ENCODE measurements at places on chromosomes 1 and 21.
A peak's percentile ranks its signal among the peaks of the same experiment; 100 is the strongest.

- peak; percentile 57 for DNase-seq
Observed at GRCh38 chr1:11062965-11063401, 3.2 kb upstream of the SRM start.

- peak; percentile 36 for DNase-seq
Observed at GRCh38 chr1:22452481-22452957, 868 bp downstream of the ZBTB40 start.

DNA sequence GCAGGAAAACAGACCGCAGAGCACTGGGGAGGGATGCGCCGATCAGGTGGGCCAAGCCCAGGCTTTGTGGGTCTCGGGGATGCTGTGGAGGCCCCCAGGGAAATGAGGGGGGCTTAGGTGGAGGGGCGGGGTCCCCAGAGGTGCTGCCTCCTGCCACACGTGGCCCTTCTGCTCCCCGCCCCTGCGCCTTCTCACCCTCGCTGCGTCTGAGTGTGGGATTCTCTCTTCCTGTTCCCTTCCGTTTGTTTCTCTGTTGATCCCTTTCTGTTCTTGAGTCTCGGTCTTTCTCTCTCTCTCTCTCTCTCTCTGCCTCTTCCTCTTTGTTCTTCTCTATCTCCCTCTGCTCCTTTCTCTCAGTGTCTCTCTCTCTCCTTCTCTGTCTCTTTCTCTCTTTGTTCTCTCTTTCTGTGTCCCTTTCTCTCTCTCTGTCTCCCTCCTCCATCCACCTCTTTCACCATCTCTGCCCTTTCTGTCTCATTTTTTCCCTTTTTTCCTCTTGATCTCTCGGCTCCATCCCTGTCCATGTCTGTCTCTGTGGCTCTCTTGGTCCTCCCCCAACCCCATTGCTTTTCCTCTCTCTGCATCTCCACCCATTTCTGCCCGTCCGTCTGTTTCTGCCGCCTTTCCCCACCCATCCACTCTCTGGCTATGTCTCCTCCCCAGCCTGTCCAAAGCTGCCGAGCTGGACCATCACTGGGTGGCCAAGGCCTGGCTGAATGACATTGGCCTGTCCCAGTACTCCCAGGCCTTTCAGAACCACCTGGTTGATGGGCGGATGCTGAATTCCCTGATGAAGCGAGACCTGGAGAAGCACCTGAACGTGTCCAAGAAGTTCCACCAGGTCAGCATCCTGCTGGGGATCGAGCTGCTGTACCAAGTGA is 52.4 kb upstream of the TMEM51 start:
- DNase-seq, result no peak

DNA sequence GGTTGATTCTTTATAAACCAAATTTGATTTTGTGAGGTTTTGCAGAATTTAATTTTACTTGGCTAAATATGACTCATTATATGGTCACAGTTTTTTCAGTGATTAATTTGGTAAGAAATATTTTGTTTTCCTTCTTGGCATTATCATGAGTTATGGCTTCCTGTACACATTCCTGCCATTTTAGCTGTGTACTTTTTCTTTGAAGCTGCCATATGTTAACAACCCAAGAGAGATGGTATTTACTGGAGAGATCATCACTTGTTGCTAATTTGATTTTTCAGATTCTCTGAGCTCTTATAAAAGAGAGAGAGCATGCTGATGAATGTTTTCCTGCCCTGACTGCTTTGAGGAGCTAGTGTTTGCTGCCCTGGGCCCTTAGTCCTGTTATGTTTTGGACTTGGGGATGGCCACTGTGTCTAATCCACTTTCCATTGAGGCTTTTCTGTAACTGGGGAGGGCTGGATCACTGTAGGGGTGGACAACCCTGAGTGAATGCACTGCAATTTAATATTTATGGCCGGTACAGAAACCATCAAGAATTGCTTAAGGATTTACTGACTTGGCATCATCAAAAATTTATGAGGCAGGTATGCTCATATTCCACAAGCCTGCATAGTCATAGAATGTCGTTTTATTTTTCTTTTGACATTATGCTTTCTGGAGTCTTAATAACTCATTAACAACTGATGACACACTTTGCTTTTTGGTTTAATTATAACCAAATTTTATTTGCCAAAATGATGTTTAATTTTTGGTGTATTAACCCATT is 200.9 kb downstream of the DISC1 start:
- peak; percentile 94 for DNase-seq

- peak; percentile 76 for DNase-seq
Observed at GRCh38 chr1:9291914-9292360, 757 bp upstream of the SPSB1 start.

- DNase-seq, result peak; percentile 86
Observed at GRCh38 chr21:39312112-39313041, 1.1 kb downstream of the BRWD1 start.

GRCh38 chr21:16195538-16195910 is 465.7 kb downstream of the USP25 start:
- DNase-seq, result peak; percentile 51

GRCh38 chr1:180606155-180606554 is 25.7 kb upstream of the XPR1 start:
- no peak for DNase-seq

GRCh38 chr1:157371826-157372225 is 180.5 kb downstream of the FCRL5 start:
- no peak for DNase-seq

GRCh38 chr21:15895142-15896106 is 165.6 kb downstream of the USP25 start:
- peak; percentile 31 for DNase-seq

DNA sequence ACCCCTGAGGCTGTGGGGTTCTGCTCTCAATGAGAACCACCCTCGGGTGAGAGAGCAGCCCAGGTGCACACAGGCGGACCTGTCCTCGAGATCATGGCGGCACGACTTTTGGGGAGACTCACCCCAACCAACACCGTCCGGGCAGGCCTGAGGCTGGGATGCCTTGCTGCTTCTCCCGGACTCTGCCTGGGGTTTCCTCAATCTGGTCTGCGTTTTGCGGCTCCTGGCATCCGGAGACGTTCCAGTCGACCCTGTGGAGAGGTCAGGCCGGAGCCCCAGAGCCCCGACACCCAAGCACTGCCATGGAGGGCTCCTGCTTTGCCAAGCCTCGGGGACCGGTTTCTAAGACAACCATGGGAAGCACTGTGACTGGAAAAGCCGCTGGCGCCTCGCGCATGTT is 3879.7 kb downstream of the SRGAP2C start:
- no peak for DNase-seq

DNA sequence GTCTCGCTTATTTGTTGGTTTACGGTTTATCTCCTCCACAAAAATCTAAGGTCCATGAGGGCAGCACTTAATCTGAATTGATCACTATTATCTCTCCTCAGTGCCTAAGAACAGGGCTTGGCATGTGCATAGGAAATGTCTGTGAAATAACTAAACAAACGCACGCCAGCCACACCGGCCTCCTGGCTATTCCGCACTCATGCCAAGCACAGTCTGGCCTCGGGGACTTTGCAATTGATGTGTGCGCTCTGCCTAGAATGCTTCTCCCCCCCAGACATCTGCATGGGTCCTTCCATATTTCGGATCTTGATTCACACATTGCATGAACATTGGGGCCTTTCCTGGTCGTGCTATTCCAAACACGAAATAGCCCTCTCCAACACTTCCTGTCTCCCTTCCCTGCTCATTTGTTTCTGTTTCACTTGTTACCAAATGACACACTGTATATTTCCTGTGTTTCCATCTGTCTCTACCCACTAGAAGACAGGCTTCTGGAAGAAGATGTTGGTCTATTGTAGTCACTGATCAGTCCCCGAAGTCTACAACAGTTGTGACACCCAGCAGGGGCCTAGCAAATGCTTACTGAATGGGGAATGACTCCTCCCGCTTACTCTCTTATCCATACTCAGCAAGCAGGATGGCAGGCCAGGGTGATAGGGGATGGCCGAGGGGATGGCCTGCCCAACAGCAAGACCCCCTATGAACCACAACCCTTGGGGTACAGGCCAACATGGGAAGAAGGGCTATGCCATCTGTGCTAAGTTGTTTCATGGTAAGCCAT is 93.9 kb downstream of the GLIS1 start:
- DNase-seq, result peak; percentile 11

- DNase-seq, result peak; percentile 11
Observed at GRCh38 chr1:28640766-28641165, 2.1 kb downstream of the TAF12 start.

DNA sequence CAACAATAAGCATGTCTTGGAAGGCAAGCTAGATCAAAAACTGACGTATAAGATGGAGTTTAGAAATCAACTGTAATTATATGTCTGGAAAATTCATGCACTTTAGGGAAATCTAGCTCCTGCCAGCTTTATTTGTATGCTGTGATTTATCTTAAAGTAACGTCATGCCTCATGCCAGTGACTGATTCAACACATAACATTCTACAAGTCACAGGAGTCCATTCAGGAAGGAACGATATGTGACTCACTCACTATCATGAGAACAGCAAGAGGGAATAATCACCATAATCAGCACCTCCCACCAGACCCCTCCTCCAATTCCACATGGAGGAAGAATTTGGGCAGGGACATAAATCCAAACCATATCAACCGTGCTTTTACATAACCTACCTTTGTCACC is 682.4 kb upstream of the ADAMTS5 start:
- peak; percentile 95 for DNase-seq

GRCh38 chr21:45392573-45392971 is 12.4 kb upstream of the COL18A1 start:
- no peak for DNase-seq

GRCh38 chr21:33373451-33373850 is 29.8 kb upstream of the IFNGR2 start:
- no peak for DNase-seq

- no peak for DNase-seq
Observed at GRCh38 chr1:182459949-182460348, 10.0 kb downstream of the RGSL1 start.

GRCh38 chr21:45386728-45387371 is 18.1 kb upstream of the COL18A1 start:
- peak; percentile 87 for DNase-seq

DNA sequence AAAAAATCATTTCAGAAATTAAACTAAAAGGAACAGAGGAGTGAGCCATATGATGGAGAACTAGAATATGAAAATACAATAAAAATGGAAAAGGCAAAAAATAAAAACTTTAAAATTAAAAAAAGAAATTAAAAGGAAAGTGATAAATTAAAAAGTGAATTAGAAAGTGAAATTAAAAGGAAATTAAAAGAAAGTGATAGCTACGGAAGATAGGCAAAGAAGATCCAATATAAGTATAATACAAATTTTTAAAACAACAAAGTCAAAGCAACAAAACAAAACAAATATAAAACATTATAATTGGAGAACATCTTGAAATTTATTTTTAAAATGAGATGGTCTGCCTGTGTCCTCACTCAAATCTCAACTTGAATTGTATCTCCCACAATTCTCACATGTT is 165.8 kb downstream of the GPATCH2 start:
- DNase-seq, result no peak

GRCh38 chr1:161706113-161706481 is 932 bp upstream of the FCRLA start:
- DNase-seq, result no peak

GRCh38 chr1:63928186-63929105 is 154.6 kb downstream of the ROR1 start:
- no peak for DNase-seq

DNA sequence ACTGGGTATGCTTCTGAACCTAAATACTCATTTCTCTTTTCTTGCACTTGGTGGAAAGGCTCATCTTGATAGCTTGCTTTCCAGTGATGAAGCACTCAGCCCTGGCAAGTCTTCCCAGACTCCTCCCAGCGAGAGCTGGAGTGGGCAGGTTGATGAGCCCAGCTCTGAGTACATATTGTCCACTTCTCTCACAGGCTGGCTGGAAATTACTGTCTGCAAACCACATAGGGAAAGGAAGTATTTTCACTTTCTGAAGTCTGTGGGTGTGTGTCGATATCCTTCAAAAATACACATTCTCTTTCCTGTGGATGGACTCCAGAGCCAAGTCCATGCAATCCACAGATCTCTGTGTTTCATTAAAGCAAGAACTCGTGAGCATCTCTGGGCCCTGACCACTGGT is 38.7 kb upstream of the CNTN2 start:
- DNase-seq, result no peak

GRCh38 chr1:233432916-233433315 is 105.4 kb downstream of the MAP3K21 start:
- DNase-seq, result no peak

DNA sequence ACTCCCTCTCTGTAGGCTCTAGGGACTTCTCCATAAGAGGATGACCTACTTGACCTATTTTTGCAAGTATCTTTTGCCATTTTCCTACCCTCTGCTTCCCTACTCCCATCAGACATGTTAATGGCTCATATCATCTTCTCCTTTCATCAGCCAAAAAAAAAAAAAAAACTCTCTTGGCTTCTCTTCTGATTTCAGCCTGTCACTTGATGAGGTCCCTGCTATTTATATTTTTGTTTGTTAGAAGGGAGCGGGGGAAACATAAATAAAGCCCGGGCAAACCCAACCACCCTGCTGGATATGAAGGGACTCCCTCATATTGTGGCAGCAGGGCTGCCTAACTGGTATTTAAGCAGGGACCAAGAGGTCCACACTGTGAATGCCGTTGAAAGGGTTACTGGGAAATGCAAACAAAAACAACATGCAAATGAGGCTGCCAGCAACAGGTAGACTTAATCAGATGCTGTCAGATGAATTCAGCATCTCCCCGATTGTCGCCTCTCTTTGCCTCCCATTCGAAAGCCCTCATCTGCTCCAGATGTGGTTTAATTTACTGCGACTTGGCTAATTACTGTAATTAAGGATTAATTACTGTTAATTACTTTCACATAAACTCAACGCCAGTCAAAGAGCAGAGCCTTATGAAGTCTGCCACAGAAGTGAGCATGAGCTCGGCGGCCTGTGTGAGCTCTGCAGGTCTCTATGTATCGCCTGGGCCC is 172.3 kb downstream of the PBX1 start:
- no peak for DNase-seq

- DNase-seq, result no peak
Observed at GRCh38 chr1:51100264-51100880, 1.7 kb upstream of the C1orf185 start.

- DNase-seq, result no peak
Observed at GRCh38 chr1:27571439-27572018, 32.4 kb downstream of the AHDC1 start.

DNA sequence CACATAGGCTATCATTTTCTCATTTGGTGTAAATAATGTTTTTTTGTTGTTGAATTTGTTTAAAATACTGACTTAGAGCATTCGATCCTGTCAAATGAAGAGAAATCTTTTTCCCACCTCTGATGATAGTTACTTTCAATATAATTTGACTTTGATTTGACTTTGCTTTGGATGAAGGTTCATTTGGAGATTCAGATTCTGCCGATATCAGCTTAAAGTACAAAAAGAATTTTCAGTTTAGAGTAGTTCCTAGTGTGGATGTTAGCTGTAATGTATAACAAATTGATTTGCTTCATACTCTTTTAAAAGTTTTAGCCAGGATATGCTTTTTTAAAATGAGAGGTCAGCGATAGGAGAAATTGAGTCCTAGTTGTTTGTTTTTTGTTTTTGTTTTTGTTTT is 9.9 kb downstream of the STX12 start:
- DNase-seq, result no peak

GRCh38 chr1:214683621-214684020 is 80.6 kb downstream of the CENPF start:
- DNase-seq, result no peak
